Amygdala (tissue), 56 donors: ENCODE measurements at places on chromosomes 13 and 19.

DNA sequence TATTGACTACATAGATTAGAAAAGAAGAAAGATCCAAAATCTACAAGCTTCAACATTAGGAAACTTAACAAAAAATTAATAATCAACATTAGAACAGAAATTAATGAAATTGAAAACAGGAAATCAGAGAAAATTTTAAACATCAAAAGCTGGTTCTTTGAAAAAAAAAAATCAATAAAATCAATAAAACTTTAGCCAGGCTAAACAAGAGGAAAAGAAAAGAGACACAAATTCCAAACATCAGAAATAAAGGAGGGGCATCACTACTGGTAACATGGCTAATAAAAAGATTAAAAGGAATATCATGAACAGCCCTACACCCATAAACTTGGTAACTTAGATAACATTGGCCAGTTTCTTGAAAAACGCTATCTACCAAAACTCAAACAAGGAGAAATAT lies 110.2 kb downstream of the ATP11A start:
- no peak for DNase-seq

- no peak for DNase-seq
Observed at GRCh38 chr19:41546386-41546789, 29.6 kb upstream of the CEACAM21 start.

- no peak for DNase-seq
Observed at GRCh38 chr13:108733022-108733560, 103.7 kb downstream of the MYO16 start.

DNA sequence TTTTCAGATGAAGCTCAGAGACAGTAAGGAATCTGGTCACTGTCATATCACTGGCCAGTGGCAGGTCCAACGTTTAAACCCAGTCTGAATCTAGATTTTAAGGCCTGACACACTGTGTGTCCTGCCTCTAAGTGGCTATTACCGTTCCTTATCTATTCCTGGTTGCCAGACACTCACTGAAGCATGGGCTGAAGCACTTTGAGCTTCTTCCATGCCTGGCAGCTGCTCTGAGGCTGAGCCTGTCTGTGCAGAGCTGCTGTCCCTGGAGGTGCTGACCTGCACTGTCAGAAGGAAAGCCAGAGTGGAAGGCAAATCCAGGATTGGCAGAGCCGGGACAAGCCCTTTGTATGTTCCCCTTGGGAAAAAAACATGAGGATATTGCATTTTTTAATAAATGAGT lies 109.2 kb upstream of the SLC7A1 start:
- no peak for DNase-seq

DNA sequence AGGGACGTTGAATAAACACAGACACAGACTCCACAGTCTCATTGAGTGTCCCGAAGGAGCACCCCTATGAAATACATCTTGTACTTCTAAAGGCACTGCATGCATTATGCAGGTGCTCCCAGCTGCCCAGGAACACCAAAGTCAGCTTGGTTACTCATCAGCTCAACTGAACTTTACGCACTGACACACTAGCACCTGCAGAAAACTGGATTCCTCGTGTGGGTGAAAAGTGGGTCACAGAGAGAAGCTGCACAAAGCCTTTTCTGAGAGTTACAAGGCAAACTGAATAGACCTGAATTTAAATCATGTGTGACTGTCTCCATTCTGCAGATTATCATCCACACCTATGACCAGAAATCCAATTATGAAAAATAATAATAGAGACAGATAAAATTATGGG lies 527.5 kb upstream of the NBEA start:
- no peak for DNase-seq

DNA sequence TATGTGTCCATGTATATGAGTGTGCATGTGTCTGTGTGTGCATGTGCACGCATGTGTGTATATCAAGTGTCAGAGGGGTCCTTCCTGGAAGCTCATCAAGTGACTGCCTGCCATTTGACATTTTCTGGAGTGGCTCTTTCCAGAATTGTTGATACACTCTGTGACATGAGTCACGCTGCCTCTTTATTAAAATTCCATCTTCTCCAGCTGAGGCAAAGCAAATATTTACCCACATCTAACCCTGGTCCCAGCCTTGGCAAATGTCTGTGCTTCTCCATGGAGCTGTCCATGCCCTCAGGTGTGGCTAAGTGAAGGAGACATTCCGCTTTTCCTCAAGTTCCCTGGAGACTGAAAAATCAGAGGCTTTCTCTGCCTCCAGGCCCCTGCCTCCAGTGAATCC lies 88.2 kb upstream of the MBNL2 start:
- no peak for DNase-seq

DNA sequence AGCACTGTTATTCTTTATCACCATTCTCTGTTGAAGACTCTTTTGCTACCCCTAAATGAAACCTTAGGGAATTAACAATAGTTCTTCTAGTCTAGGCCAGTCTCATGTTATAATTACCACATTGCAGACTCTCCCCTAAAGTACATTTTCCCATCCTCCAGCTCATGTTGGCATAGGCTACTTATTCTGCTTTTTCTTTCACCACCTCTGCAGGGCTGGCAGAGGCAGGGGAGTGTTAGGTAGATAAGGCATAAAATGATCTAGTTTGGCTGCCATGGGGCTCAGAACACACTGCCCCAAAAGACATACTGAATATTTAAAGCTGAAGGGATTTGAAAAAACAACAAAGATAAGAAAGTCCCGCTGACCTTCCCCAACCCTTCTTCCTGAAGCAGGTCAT lies 82.7 kb upstream of the RFC3 start:
- no peak for DNase-seq

DNA sequence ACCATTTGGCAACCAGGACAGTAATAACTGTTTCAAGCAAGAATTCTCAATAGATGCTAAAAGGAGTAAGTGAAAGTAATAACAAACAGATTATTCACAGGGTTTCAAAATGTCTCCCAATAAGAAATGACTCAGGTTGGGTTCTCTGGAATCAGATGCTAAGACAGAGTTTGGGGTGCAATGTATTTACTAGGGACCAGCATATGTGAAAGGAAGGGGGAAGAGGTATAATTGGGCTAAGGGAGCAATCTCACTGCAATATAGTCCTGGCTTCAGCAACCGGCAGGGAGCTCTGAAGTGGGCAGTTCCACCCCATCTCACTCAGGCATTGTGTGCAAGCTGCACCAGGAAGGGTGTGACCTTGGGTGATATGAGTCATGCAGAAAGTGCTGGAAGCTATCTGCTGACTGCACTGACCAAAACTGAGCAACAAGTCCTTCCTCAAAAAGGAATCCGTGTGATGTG lies 23.4 kb downstream of the ZDHHC20 start:
- DNase-seq = peak; percentile 11

DNA sequence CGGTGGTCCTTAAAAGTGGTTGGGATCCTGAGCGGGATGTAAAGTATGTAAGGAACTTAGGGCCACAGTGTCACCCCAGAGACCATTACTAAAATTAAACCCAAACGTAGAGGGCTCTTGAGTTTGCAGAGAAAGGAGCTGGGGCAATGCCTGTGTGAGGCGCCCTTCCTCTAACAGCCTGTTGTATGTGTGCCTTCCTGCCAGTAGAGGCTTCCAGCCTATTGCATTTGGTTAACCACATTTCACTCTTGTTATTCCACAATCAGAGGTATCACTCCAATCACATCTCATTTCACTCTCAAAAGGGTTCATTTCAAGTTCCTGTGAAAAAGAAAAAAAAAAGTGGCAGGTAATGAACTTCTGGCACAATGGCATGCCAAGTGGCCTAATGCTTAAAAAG lies 29.4 kb downstream of the DIAPH3 start:
- no peak for DNase-seq

GRCh38 chr19:32895384-32895783 lies 25.8 kb upstream of the SLC7A9 start:
- DNase-seq = no peak

GRCh38 chr13:53499576-53500133 lies 471.0 kb downstream of the OLFM4 start:
- no peak for DNase-seq

DNA sequence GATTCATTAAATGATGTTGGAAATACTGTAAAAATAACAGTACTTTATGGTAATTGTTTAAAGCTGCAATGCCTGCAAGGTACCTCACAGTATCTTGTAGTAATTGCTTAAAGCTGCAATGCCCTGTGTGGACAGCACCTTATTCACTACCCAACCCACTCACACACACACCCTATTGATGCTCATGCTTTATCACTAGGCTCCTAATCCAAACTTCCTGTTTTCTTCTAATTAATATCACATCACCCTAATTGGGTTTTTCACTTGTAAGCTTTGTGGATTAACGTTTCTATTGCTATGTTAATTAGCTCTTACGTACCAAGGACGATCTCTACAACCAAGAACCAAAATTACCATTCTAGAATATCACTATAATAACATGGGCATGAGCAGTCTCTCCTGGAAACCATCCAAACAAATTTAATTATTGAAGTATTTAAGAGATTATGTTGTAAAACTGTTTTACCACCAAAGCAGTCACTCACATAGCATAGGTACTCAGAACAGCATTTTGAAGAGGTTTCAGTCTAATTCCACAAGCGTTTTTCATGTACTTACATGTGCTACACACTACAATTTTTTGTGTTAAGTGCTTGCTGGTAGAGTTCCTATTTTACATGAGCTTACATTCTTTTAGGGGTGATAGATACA lies 303.8 kb downstream of the PCDH9 start:
- no peak for DNase-seq

DNA sequence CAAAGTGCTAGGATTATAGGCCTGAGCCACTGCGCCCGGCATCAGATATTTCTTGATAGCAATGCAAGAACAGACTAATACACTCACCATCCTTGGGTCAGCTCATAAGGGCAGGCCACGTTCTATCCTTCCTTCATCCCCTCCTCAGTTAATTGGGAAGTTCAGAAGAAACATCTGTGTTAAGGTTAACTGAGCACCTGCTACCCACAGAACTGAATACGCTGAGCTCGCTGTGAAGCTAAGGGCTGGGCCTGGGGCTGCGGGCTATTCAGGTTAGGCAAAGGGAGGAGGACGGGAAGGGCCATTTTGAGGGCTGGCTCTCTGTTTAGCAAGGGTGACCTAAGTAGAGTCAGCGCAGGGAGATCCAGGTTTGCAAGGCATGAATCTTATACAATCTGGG lies 43.0 kb upstream of the UQCRFS1 start:
- DNase-seq = no peak

DNA sequence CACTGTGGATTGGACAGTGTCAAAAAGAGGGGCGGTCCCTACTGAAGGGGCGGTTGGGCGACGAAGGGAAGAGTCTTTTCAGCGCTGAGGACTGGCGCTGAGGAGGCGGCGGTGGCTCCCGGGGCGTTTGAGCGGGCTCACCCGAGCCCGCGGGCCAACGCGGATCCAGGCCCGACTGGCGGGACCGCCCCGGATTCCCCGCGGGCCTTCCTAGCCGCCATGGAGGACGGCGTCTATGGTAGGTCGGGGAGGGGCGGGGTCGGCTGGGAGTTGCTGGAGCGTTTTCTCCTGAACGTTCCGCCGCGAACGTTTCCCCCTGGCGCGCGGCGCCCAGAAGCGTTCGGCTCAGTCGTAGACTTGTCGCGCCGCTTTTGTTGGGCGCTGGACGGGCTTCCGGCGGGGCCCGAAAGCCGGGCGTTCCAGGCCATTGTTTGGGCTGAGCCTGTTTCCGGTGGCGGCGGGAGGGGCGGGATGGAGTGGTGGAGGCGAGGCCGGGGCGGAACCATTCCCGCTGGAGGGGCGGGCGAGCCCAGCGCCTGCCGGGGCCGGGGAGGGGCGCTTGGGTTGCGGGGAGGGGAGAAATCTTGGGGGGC lies at the start of gene CYTH2:
TSS of gene CYTH2 (plus strand) at position 81 of the 593 bp plus-strand sequence. CDS start at position 220, 139 bp downstream.
- peak; percentile 89 for DNase-seq

- no peak for DNase-seq
Observed at GRCh38 chr13:19838865-19839275, 24.6 kb downstream of the ZMYM5 start.

- DNase-seq = no peak
Observed at GRCh38 chr13:52348983-52349780, 56.8 kb downstream of the THSD1 start.
